ENCODE measurements at places on chromosomes 11 and 22.

DNA sequence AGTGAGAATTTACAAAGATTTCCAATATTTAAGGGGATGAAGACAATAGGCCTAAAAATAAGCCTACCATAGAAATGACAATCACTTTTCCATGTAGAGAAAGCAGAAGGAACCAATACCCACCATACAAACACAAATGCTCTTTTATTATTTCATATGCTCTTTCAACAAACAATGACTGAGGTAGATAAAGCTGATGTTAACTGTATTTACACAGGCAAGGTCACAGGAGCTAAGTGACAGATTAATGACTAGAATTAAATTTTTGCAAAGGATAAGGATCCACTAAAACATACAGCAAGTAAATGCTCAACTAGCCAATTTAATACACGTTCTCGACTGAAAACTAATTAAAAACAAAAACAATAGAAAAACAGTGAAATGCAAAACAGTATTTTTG, 34.2 kb downstream of the PICALM start:
- DNase-seq: no peak

- DNase-seq: peak; percentile 72
These were observed 18.2 kb downstream of the IFT27 start for GRCh38 chr22:36757668-36758211.

- DNase-seq: no peak
These were observed 21.3 kb downstream of the CBX7 start for GRCh38 chr22:39130892-39131855.

GRCh38 chr11:73186294-73186850, 31.7 kb upstream of the P2RY2 start:
- no peak for DNase-seq

GRCh38 chr22:49373289-49373666, 454.4 kb downstream of the BRD1 start:
- DNase-seq: no peak

- no peak for DNase-seq
These were observed 559 bp downstream of the MRTFA start for GRCh38 chr22:40635940-40636379.

DNA sequence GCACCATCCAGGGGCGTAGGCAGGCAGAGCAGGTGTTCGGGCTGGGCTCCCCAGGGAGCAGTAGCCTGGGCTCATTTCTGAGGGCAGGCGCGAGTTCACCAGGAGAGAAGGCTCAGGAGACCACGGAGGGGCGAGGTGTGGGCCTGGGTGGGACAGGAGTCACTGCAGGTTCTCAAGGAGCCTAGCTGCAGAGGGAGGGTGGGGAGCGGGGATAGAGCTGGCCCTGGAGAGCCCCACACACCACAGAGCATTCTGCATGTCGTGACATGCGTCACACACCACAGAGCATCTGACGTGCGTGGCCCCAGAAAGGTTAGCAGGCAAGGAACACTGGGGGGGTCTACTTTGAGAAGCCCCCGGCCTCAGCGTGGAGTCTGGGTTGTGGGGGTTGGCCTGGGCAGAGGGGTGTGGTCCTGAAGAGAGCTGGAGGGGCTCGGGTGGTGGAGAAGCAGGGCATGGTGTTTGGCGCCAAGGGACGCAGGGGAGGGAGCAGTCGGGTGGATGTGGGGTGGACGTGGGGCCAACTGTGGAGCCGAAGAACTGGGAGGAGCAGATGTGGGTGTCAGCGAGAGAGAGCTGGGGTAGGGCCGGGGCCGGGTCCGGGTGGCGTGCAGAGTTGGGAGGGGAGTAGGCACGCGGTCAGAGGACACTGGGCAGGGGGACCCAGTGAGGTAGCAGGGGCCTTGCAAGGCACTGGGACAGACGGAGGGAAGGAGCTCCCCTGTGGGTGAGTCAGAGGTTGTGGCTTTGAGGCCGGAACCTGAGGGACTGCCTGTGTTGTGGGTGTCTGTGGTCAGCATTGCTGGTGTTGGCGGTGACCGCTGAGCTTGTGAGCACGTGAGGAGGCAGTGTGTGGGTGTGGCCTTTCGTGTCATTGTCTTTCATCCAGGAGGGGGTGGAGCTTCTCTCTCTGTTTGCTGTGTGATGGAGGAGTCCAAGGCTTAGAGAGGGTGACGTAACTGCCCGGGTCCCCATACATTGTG, 25.5 kb downstream of the CTTN start:
- DNase-seq: no peak

- no peak for DNase-seq
These were observed 3.7 kb upstream of the TMPRSS13 start for GRCh38 chr11:117932947-117933346.

GRCh38 chr11:117394221-117394925, 66.7 kb downstream of the CEP164 start:
- DNase-seq: no peak

- DNase-seq: no peak
These were observed 14.1 kb upstream of the MIEF1 start for GRCh38 chr22:39487826-39488520.

DNA sequence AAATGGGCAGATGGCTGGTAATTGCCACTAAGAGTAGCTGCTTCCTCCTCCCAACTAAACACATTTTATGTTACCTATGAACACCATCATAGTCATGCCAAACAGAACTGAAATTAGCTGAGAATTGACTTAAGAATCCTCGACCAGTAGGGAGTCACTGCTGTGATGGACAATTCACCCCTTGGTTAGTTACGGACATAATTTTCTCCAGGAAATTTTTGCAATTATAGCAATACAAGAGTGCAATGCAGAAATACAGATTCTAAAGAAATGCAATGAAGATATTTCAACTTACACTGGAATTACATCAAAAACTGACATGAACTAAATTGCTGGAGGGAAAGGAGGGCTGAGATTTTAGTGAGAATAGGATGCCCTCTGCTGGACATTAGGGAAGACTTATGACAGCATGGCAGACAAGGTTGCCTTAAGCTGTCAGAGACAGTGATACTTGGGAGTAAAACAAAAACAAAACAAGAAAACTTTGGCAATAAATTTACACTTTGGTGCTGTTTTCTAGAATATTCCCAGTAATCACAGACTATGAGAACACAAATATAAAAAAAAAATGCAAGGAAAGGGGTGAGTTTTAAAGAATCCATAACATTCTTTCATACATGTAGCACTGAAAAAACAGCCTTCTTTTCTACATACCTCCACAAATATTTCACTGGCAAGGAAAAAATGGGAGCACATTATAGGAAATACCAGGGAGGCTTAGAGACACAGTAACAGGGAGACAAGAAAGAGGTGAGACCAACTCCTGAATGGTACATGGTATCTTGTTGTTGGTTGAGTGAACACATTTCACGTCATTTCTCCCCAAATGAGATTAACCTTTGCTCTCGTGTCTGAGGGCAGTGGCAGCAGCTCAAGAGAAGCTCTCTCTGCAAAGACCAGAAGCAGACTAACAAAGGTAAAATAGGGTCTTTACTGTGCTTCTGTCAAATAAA, 11.2 kb upstream of the PPP2R1B start:
- DNase-seq: peak; percentile 36

DNA sequence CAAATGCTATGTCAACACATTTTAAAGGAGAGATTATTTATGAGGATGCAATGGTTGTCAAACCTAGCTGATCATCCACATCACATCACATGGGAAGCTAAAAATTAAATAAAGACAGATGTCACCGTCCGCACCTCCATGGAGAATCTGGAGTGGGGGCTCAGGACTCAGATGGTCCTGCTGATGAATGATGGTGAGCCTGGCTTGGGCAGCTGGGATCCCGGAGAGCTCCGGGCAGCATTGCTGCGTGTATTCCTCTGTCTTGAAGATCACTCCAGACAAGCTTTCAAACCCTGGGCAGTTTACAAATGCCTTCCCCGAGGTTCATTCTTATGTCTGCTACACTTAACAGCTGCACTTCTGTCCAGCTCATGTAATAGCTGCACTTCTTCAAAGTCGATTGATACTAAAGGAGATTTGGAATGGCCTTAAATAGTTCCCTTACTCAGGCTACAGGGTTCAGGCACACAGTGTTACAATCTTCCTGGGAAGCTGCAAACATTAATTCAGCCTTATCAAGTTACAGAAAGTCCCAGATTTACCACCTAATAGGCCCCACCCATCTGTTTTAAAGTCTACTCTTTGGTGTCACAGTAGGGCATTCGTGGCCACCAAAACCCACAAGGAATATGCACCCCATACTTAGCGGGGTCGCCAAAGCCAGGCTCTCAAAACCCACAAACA, 34.7 kb upstream of the CSNK2A3 start:
- no peak for DNase-seq

- DNase-seq: no peak
These were observed 73.3 kb upstream of the SHANK2 start for GRCh38 chr11:71325418-71326327.

DNA sequence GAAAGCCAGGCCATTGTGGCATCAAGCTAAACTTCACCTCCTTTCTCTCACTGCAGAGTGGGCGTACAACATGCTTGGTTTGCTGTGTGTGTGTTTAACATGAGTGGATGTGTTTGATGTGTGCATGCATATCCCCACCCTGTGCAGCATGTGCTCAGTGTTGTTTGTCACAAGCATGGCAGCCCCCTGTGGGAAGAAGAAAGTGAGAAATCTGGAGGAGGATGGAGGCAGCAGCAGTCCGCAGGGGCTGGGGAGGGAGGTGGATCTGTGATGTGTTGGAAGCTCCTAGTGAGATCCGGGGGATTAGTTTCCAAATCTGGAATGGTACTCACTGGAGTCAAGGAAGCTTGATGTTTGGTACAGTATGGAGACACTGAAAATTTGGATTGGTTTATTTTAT, 24.1 kb upstream of the CCDC134 start:
- DNase-seq: no peak

DNA sequence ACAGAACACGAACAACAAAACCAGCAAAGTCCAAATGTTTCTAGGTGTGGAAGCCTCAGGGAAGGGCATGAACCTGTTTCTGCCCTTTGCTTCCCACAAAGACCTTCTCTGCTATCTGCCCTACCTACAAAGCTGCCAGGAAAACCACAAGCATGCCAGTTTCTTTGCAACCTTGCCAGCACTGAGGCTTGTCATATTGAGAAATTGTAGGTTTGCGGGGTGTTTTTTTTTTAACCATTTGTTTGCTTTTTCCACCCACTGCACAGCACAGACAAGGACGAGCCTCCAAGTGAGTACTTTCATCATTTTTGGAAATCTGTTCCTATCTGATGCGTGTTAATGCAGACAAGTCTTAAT, 12.8 kb downstream of the PARVG start:
- peak; percentile 13 for DNase-seq

DNA sequence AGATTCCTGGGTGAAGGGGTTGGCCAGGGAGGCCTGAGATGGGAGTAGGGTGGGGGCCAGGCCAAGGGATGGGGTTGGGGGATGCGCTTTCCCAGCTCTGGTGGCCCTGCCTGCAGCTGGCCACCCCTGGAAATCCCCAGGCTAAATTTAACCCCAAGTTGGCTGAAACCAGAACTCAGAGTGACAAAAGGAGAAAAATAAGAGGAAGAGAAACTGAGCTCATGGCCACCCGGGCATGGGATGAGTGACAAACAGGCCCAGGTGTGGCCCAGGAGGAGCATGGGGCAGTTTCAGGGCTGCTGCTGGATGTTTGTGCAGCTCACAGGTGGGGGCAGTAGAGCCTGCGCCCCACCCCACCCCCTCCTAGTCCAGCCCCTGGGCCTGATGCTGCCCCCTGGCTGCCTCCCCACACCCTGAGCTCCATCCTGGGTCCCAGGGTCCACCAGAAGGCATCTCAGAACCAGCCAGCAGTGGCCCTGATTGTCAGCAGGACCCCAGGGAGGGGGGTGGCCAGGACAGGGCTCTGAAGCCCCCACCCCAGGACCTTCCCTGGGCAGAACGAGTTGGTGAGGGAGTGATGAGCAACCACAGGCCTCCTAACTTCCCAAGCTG, 48.0 kb downstream of the IGLL5 start:
- DNase-seq: no peak

- DNase-seq: no peak
These were observed 71.5 kb downstream of the FAT3 start for GRCh38 chr11:92296138-92296515.

GRCh38 chr11:44550123-44550522, 15.3 kb upstream of the CD82 start:
- no peak for DNase-seq

DNA sequence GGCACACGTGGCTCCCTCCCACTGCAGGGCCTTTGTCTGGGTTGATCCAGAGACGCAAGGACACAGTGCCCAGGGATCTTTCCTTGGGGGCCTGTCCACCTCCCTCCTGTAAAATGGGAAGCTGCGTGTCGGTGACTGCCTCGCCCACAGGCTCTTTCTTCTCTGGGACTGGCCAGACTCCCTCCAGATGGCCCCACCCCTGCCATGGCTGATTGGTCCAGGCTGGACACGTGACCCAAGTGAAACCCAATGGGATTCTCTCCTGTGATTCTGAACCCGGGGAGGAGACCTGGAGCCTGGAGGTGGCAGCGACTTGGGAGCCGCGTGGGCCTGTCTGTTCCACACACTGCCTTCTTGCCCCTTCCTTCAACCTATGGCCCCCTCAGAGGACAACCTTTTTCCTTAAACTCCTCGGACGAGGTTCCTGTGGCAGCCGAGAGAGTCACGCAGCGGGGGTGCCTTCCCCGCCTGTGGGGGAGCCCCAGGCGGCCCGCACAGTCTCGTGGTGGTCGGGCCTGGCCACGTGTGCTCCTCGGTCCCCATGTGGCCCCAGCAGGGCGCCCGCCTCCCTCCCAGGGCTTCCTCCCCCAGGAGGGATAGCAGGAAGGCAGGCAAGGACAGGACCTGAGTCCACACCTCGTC, 12.4 kb upstream of the MPPED1 start:
- no peak for DNase-seq

- no peak for DNase-seq
These were observed 4.1 kb downstream of the BEST1 start for GRCh38 chr11:61954106-61954850.

DNA sequence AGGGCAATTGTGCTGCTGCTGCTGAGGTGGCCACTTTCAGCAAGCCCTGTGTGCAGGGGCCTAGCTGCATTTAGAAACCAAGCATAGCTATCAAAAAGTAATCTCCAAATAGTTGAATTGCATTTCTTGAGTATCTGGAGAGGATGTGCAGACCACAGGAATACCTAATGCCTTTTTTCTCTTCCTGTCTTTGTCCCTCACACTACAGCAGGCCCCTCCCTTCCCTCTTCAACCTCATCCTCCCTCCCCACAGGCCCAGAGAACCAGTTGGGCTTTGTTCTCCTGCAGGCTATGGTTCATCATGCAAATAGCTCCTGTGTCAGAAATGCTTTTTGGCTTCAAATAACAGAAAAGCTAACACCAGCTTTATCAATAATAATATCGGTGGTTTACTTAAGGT, 47.7 kb downstream of the DKK3 start:
- DNase-seq: no peak

DNA sequence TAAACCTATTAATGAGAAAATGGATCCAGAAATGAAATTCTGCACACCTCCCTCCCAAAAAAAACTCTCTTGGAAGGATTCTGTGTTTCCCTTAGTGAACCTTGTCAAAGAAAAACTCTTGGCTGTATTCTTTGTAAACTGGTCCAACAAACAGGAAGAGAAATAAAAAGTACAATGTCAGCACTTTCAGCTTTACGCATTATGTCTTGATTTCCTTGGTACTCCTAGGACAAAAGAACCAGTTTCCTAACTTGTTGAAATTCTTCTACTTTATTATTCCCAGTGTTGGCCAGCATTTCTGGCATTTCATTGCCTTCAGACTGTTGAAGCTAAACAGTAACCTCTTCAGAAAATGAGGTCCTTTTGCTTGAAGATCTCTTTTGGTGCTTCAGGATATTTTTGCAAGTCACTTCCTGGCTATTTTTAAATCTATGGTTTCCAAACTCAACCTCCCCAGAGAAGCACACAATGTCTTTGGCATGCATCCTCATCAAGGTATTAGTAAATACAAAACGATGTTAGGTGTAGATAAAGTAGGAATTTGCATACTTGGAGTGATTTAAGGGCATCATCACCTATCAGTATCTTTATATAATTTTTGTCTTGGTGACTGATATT, 342.7 kb downstream of the AASDHPPT start:
- no peak for DNase-seq
